ENCODE measurements at places on chromosomes 4 and X.

GRCh38 chr4:30842142-30842541 is 122.0 kb downstream of the PCDH7 start:
- DNase-seq: no peak

DNA sequence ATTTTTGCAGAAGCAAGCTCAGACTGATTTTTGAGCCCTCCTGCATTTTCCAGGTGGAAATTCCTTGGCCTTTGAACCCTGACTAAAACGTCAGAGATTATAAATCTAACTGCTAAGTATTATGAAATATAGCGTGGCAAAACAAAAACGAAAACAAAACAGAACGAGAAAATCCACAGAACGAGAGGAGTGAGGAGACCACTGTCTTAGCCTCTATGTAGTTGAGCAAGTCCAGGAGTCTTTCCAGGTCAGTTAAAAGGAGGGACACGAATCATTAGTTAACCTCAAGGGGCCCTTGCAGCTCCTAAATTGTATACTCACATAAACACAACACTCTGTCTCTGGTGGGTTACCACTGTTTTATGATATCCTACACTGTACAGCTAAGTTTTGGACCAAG is 80.2 kb downstream of the SYNPO2 start:
- DNase-seq: no peak

DNA sequence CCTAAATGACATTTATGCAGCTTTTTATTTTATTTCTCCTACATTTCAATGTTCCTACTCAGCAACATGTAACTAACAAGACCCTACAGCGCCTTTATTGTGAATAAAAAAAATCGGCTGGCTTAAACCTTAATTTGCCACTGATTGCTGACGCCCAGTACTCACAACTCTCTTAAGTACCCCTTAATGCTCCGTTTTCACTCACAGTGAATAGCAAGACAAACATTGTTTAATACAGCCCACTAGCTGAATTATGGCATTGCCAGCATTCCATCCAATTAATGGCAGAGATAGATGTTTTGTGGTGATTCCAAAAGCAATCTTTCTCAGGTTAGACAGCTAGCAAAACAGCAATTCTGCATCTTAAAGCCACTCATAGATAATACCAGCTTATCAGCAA is 61.1 kb downstream of the PPARGC1A start:
- DNase-seq: no peak

- no peak for DNase-seq
These were observed 287.2 kb downstream of the FRMPD4 start for GRCh38 chrX:12425496-12425895.

DNA sequence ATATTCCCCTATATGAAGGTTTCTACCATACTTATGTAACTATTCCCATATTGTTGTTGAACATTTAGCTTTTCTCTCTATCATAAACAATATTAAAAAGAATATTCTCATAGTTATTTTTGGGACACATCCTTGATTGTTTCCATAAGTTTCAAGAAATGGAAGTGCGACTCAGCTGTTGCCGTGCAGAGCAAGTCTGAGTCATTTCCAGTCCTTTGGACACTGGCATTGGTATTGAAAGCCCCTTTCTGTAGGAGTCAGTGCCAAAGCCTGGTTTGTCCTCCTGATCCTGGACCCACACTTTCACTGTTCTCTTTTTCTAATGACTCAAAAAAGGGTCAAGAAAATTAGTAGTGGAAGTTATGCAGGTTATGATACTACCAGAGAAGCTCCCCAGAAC is 108.3 kb upstream of the DIAPH2 start:
- DNase-seq: peak; percentile 4

- peak; percentile 48 for DNase-seq
These were observed 181.0 kb upstream of the KCNIP4 start for GRCh38 chr4:22129454-22130029.

DNA sequence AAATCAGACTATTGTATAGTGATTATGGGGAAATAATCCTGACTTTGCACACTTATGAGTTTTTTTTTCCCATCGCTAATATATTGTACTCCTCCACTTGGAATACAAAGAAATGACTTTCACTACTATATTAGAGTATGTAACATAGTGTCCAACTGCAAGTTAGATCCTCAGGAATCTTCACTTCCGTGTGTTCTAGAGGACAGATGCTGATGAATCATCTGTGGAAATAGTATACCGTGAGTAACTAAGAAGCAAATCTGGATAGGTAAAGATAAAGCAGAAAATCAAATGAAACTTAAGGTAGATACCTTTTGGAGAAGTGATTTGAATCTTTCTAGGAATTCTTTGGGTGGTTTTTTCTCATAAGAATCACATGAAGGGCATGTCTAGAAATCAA is 8.3 kb downstream of the IL21 start:
- no peak for DNase-seq

GRCh38 chr4:121819216-121819965 is 4.3 kb downstream of the CCNA2 start:
- DNase-seq: no peak

- no peak for DNase-seq
These were observed 107.6 kb upstream of the PDLIM3 start for GRCh38 chr4:185642907-185643306.

GRCh38 chr4:123421227-123421936 is 24.8 kb downstream of the SPRY1 start:
- peak; percentile 23 for DNase-seq

- no peak for DNase-seq
These were observed 46.7 kb upstream of the IL2 start for GRCh38 chr4:122503214-122503613.

- DNase-seq: no peak
These were observed 154.9 kb upstream of the BMP3 start for GRCh38 chr4:80875642-80876041.

DNA sequence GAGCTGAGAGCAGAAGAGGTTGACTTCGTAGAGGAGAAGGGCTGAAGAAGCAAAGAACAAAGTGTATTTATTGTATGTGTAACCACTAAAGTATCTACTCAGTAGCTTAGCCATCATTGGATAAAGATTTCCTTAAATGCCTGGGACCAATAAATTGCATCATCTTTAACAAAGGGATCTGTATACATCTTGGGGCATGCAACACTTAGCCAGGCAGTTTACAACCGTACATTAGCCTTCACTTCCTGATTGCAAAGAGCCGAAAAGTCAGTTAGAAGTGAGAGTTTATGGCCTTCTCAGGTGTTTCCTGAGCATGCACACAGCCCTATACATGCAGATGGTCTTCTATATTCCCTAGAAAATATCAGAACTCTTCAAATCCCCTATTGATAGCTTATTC is 68.0 kb upstream of the MAGED1 start:
- no peak for DNase-seq

DNA sequence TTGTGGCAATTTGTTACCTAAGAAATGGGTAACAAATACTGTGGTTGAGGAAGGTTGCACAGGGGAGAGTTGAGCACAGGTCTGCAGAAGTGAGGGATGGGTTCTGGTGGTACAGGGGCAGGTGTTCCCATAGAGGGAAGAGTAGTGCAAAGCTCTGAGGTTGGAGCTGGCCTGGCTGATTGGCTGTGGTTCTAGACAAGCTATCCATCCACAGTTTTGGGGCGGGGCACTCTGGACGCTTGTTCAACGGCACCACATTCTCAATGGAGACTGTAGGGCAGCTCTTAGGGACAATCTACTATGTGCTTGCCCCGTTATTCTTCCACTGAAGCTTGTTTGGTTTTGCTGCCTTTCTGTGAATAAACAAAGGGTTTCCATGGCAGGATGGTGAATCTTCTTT is 35.4 kb downstream of the NAT8L start:
- no peak for DNase-seq

GRCh38 chr4:148854203-148854602 is 412.0 kb upstream of the NR3C2 start:
- no peak for DNase-seq

DNA sequence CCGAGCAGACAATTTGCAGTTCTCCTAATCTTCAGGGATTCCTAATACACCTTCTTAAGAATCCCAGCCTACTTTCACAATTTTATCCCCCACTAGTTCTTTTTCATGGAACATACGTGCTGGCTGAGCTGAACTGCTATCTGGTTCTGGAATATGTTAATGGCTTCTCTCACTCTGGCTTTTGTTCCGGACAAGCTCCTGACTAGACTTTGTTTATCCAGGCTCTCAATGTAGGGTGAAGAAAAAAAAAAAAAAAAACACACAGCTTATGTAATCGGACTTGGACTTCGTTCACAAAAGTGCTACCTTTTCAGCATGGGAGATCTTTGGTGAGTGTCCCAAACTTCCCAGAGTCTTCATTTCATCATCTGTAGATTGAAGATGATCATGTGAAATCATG is 555.4 kb upstream of the CPEB2 start:
- DNase-seq: no peak

DNA sequence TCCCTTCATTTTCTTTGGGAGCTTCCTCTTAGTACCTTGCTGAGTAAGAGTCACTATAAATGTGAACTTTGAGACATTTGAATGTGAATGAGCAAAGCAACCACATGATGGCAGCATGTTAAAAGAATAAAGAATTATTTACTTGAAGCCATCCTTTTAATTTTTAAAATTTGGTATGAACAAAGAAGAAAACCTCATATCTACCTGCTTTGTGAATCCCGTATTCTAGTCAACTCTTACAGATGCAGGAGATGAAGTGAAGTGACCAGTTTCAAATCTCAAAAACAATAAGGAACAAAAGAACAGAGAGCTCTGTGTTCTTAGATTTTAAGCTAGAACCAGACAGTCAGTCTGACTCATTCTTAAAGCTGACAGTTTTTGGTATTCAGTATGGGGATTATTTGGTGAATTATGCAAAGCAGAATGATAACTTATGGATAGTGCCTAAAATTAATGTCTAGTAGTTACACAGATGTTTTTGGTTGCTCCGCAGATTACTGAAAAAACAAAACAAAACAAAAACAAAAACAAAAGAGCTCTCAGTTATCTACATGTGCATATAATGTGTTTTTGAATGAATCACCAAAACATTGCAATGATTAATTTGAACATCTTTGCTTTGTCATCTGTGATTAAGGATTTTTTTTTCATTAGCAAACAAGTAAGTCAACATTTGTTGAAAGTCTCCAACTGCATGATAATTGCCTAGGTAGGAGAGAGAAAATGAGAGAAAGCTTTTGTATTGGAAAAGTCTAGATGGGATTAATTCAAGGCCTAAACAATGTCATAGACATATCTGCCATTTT is 48.2 kb upstream of the H2AZ1 start:
- DNase-seq: peak; percentile 52

- DNase-seq: no peak
These were observed 578 bp upstream of the SEL1L3 start for GRCh38 chr4:25863347-25863784.

DNA sequence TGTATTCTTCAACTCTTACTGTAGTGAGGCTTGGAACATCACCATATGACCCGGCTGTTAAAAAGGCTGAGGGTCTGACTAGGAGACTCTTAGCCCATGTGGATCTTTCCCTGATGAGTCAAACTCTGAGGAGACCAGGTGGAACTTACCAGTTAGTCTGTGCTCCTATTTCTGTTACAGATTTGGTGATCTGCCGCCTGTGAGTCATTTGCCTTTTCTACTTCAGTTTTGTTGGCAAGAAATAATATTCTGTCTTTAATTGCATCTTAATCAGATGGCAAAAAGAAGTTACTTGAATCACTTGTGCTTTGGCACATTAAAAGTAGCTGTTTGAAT is 48.4 kb downstream of the MTM1 start:
- DNase-seq: no peak

DNA sequence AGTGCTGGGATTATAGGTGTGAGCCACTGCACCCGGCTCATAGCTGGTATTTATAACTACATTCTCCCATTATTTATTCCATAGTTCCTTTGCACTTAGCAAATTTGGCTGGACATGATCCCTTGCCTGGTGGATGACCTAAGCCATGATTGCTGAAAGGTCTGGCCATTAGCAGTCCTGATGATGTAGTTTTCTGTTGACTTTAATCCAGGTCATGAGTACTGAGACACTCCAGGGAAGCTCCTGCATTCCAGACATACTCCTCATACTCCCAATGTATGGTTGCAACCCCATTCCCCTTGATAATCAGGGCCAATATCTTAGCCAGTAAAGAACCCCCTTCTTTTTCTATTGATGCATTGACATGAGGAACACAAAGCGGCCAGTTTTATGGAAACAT is 24.4 kb upstream of the MGST2 start:
- peak; percentile 91 for DNase-seq

GRCh38 chrX:85109235-85109634 is 105.6 kb downstream of the APOOL start:
- peak; percentile 5 for DNase-seq

DNA sequence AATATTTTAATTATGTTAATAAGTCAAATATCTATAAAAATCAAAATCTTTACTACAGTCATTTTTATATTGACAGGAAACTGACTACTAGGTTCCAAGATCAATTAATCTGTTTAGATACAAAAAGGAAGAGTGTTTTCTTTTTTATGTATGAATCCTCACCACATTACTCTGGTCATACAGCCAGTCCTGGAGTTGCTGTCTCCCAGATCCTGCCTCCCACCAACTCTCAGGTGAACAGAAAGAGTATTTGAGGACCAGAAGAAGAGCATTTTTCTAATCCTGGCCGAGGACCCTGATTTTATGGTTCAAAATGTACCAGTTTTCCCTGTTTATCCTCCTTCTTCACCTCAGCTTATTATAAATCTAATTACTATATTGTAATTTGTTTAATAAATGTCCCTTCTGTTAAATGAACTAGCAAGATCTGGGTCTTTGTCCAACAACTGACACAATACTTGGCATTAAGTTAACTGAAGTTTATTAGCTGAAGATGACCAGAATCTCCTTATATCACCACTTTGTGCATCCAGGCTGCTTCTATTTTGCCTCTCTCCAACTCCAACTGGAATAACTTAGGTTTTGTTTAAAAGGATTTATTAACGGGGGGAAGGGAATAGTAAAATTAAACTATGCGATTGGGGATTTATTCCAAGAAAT is 224.4 kb upstream of the PCDH7 start:
- no peak for DNase-seq

DNA sequence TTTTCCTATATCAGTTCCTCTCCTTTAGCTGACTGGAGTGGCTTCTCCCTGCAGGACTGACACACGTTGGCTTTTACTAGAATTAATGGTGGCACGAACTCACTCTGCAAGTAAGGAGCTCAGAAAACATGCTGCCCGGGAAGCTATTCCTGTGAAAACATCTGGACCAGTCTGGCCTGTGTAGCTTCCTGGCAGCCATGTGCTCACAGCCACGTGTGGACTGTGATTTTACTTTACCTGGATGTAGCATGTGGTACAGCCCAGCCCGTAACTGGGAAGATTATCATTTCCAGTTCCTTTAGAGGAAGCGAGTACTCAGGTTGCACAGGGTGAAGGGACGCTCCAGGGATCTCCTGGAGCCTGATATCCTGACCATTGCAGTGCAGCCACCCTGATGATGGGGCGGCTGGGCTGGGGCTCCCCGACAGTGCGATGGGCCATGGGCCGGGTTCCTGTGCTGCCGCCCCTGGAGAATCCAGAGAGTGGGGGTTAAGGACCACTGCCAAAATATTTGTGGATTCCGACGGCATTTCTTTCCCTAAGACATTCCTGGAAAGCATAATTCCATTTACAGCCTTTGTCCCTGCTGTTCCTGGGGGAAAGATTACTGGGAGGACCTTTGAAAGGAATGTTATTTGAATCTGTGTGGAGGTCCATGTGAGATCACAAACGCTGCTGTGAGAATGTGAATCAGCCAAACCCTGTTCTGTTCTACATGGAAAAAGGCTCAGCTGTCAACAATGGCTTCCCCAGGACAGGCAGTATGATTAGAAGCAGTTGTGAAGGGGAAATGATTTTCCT is 35.0 kb downstream of the PROM1 start:
- DNase-seq: no peak

- no peak for DNase-seq
These were observed 261.6 kb downstream of the IQCM start for GRCh38 chr4:149553959-149554520.

All from EL (cell line).